Amniotic stem cell (primary cell): ENCODE measurements at places on chromosomes 7 and 10.

DNA sequence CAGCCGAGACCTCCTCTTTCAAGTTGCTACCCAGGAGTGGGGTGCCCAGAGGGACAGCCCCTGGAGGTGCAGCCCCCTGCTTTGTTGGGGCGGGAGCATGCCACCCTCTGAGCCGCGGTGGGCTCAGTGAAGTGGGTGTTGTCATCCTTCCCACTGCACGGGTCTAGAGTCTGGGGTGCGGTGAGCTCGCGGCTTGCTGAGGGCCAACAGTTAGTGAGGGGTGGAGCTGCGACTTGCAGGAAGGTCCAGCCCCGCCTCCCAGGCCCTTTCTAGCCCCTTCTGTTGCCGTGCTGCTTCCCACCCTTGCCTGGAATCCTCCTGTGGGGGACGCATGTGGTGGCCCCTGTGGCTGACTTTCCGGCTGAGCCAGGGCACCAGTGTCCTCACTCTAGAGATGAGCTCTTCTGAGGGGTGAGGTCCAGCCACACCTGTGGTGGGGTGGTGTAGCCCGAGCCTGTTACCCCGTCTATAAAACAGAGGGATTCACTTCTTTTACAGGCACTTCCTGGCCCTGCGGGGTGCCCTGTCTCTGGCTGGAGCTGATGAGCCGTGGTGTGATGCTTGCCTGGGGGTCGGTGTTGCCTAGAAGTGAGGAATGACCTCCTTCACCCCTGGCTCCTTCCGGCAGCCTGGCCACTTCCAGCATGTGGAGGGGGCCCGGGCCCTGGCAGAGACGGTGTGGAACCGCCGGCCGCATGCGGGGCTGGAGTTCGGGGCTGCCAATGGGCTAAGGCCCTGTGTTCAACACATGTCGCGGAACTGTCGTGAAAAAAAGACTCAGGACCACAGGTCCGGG, 127.9 kb downstream of the FAM53B start:
- DNase-seq: no peak

DNA sequence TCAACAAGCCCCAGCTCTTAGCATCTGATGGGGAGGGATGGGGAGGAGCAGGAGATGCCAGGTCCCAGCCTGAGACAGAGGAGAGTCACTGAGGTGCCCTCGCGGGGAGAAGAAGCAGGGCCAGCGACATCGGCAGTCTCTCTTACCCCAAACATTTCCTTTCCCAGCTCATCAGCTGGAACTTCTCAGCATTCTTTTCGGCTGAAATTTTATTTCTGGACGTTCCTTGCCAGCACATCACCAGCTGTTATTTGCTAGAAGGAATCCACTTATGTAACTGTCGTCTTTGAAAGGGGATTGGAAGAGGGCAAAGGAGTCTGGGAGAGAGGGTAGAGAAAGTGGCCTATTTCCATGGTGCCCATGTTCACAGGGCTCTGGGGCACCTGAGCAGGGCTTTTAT, 101.0 kb upstream of the SHH start:
- no peak for DNase-seq

DNA sequence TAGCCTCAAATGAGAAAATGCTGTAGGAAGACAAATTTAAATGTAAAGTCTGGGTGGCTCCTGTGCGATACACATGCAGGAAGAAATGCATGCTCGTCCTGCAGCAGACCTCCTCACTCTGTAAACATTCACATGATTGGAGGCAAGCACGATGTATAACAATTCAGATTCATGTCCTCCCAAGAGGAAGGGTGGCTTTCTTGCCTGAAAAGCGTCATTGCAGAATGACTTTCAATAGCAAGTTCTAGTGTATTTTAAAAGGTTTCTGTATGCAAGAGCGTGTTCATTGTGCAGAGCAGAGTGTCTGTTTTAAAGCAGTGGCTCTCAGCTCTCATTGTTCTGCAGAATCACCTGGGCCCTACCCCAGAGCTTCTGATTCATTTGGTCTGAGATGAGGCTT, 170.3 kb upstream of the CELF2 start:
- no peak for DNase-seq

DNA sequence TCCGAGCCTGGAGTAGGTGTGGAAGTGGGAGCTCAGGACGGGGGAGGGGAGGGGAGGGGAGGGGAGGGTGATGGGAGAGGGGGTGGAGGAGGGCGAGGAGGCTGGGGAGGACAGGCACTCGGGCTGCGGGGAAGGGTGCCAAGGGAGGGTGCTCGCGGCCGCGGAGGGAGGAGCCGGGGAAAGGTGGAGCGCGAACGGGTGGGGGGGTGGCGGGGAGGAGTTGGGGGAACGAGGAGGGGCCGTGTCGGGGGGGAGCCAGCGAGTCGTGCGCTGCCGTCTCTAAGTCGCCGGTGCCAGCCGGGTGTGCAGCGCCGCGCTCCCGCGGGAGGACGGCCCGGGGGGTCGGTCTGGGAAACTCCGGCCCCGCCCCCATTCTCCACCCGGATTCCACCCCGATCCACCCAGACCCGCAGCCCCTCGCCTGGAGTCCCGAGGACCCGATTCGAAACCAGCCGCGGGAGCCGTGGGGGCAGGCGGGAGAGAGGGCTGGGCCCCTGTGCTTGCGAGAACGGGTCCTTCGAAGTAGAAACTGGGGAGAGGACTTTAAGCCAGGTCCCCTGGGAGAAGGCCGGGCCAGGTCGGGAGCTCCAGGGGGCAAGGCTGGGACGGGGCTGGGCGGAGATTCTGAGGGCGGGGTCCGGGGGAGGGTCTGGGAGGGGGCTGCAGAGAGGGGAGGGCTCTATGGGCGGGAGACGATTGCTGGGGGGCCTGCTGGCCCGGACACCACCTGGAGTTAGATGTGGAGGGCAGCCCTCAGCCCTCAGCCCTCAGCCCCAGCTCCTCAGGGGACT, at the start of gene ZNF467:
Gene ZNF467 (minus strand): TSS at position 143 of the 791 bp plus-strand sequence. CDS start 2,556 bp downstream, outside the sequence.
- DNase-seq: no peak

DNA sequence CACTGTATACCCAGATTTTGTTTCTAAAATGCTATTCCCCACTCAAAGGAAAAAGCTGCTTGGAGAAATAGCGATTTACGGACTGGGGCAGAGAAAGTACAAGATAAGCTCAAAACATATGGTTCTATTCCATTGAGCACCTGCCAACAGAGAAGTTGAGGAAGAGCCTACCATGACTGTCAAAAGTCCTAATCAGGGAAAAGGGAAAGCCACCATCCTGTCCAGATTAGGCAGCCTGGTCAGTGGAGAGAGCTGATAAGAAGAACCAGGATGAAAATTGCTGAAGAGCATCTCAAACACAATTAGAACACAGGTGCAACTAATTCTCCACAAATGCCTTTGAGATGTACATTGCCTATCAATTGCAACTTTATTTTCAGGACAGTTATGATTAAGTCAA, 104.1 kb downstream of the MYOF start:
- no peak for DNase-seq

DNA sequence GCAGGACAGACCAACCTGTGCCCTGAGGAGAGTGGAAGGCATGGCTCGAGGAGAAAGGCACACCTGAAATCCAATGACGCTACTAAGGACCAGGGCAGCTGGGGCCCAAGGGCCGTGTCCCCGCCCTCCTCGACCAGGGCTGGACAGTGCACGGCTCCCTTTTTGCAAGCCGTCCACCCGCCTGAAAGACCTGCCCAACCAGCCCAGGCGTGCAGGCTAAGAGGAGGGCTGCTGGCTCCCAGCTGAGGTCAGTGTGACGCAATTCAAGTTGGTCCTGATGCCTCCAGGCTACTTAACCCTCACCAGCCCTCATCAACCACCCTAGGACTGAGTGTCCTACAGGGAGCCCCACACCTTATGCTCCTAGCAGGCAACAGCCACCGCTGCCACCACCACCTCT, 69.3 kb downstream of the DLG5 start:
- DNase-seq: no peak

DNA sequence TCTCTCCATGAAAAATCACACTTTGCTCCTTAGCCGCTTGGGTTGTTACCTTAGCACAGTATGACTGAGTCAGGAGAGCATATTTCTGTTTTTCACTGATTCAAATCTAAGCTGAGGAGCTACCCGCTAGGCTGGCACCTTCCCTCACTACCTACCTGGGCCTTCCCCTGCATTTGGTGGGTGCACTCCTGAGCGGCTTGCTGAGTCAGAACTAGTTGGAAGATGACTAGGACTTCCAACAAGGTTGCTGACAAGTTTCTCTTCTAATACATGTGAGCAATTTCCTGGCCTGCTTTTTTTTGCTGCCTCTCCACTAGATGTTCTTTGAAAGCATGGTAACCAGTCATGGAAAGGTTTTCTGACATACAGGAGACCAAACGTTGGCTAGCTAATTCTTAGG, 43.8 kb upstream of the SEC61G start:
- DNase-seq: no peak

GRCh38 chr10:78295242-78295641, 261.6 kb downstream of the RPS24 start:
- no peak for DNase-seq

GRCh38 chr10:17238445-17239291, 10.6 kb downstream of the VIM start:
- DNase-seq: peak; percentile 83

GRCh38 chr7:116565981-116566380, 41.1 kb downstream of the CAV1 start:
- no peak for DNase-seq

GRCh38 chr7:26103596-26103995, 48.4 kb upstream of the NFE2L3 start:
- no peak for DNase-seq

DNA sequence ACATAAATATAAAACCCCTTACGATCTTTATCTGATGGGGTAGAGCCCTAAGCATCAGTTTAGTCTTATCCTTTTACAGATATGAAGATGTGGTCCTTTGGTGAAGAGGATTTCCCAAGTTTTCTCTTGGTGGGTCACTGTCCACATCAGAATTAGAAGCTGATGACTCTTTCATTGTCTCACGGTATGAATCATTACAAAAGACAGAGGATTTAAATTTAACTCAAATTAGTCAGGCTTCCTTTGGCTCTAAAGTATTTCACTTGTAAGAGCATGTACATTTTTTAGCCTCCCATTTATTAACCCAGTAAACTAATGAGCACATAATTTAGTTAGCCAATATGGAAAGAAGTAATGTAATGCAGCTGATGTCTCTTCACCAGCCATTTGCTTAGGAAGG, 49.9 kb upstream of the TMEM26 start:
- no peak for DNase-seq

DNA sequence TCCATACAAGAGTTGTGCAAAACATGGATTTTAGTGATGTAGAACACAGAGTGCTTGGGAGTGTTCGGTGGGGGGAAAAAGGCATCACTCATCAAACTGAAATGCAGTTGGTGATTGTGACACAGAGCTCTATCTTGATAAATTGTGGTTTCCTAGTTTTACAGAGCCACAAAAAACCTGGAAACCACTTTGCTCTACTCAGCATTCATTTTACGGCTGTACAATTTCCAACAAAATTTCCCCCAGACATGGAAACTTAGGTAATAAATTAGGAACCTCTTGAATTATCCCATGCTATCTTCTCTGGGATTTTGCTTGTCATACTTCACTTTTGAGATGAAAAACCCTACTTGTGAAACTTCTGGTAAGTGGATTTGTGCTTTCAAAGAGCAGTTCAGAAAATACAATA, 614.9 kb upstream of the FZD8 start:
- peak; percentile 20 for DNase-seq

- DNase-seq: no peak
These were observed 13.5 kb upstream of the STK17A start for GRCh38 chr7:43569424-43569823.
